ENCODE measurements at places on chromosomes 12 and 14.

DNA sequence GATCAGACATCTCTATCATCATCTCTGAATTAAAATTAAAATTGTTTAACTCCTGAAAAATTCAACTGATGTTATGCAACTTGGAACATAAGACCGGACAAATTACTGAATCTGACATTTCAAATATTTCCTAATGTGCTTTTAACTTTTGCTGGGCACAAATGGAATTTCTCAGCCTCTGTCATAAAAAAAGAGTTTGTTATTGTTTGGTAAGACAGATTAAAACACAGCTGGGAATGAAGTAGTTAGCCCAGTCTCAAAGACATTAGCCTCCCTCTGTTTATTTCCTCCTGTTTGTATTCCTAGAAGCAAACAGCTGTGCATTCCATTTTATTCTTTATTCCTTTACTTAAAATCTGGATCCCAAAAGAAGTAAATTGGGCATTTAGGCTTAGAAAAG, 29.4 kb downstream of the PLEKHA5 start:
- no peak for DNase-seq

- no peak for DNase-seq
Measured at GRCh38 chr12:107525063-107525718, 160.4 kb upstream of the PWP1 start.

- DNase-seq: no peak
Measured at GRCh38 chr12:20513189-20513588, 144.9 kb downstream of the PDE3A start.

DNA sequence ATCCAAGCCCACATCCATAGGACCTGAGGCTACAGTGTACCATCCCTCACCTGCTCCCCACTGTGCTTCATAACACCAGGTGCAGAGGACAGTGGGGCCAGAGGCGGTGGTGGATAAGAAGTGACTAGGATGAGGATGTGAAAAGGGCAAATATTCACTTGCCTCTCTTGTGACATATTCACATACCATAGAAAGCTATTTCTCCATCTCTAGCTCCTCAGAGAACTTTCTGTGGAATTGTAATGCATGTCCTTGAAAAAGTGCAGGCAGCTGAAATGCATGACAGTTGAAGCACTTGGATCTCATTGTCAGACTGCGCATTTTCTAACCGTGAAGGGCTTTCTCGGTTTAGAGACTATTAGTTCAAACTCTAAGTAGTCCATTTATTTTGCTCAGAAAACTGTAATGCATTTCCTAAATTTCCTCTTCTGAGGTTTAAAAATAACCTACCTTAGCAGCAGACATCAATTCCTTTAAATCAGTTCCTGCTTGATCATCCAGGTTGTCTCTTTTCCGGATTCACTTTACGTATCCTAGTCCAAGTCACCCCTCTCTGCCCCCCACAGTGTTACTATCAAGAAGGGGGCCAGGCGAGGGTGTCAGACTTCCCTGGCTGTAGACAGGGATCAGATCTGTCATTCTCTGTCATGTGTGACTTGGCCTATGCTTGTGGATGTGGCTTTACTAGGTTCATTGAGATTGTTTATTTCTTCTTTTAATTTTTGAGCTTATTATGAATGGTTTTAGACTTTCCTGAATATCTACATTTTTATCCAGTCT, 984.0 kb upstream of the TMEM132C start:
- DNase-seq: no peak

GRCh38 chr12:80701388-80701787, 6.0 kb upstream of the MYF6 start:
- no peak for DNase-seq

DNA sequence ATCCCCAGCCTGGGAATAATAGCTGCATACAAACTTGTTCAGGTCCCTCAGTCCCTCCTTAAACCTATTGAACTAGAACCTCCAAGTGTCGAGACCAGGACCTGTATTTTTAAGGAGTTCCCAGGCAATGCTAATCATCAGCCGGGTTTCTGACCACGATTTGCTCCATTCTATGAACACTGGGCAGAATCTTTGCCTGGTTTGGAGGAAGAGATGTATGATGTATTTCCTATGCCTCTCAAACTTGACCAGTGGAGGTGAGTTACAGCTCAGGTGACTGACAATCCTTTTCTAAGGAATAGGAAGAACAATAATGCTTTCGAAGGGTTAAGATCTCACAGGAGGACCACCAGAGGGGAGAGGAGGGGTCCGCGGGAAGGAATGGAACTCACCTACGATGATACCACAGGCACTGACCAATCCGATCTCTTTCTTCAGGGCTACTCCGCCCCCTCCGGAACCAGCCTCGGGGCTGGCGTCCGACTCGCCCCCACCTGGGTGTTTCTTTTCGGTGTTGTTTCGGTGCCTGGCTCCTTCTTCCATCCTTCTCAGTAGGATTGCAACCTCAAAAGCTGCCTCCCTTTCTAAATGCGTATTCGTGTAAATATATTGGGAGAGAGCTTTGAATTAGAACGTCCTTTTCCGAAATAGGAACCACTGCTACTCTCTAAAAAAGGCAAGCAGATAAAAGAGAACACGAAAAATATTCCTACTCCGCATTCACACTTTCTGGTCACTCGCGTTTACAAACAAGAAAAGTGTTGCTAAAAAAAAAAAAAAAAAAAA, 895 bp downstream of the SLC7A8 start:
- DNase-seq: peak; percentile 42

DNA sequence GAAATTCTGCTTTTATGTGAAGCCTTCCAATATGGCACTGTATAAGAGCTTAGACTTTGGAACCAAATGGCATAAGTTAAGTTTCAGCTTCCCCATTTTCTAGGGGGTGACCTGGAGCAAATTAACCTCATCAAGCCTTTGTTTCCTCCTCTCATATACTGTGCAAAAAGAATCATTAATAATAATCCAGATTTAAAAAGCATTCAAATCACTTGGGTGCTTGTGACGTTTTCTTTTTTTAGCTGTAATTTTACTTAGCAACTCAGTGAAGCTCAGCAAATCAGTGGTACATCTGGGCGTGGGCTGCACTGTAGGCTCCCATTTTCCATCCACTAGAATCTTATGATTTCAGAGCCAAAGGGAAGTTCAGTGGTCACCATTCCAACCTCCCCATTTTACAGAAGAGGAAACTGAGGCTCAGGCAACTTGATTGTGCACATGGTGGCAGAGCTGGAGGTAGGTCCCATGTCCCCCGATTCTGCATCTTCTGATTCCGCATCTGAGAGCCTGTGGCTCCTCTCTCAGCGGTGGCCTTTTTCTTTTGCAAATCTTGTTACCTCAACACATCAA, 131.2 kb downstream of the SNAPC1 start:
- no peak for DNase-seq

GRCh38 chr12:130155416-130156073, 6.7 kb upstream of the FZD10 start:
- DNase-seq: no peak

GRCh38 chr14:65077318-65077717, 25.0 kb downstream of the MAX start:
- no peak for DNase-seq

DNA sequence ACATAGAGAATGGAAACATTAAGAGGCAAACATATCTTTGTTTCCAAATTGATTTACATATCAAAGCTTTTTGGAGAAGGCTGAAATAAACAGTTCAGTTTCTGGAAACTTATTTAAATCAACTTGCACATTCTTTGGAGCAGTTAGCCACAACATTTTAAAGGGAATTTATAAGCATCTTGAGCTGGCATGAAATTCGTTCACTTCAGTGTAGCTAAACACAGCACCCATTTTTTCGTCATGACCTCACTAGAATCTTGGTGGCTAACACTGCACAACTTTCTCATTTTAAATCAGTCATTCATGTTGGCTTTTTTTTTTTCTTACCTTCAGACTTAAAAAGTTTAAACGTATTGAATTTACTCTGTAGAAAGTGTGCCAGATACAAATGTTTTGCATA, 1139.9 kb upstream of the FLRT2 start:
- no peak for DNase-seq

GRCh38 chr14:44297437-44297836, 209.6 kb downstream of the FSCB start:
- DNase-seq: no peak

- no peak for DNase-seq
Measured at GRCh38 chr12:80241576-80242273, 142.4 kb downstream of the OTOGL start.

GRCh38 chr12:8018666-8019581, 13.6 kb upstream of the FOXJ2 start:
- no peak for DNase-seq

DNA sequence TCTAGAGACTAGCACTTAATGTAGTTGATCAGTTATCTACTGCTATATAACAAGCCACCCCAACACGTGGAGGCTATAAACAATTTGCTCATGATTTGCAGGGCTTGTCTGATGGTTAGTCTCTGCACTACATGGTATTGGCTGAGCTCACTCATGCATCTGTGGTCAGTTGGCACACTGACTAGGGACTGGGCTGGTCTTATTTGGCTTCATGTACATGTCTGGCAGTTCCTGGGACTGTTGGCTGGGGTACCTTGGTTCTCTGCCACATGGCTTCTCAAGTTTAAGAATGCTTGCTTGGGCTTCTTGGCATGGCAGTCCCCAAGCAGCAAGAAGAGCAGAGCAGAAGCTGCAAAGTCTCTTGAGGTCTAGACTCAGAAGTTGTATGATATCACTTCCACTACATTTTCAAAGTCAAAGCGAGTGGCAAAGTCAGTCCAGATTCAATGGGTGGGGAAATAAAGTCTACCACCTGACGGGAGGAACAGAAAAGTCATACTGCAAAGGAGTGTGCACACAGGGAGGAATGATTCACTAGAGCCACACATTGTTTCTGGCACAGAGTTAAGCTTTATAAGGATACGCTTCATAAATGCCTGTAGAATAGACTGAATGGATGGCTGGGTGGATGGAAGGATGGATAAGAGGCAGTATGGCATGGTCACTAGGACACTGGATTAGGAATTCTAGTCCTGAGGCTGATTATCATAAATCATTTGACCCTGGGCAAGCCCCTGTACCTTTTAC, 44.8 kb upstream of the PTHLH start:
- no peak for DNase-seq

DNA sequence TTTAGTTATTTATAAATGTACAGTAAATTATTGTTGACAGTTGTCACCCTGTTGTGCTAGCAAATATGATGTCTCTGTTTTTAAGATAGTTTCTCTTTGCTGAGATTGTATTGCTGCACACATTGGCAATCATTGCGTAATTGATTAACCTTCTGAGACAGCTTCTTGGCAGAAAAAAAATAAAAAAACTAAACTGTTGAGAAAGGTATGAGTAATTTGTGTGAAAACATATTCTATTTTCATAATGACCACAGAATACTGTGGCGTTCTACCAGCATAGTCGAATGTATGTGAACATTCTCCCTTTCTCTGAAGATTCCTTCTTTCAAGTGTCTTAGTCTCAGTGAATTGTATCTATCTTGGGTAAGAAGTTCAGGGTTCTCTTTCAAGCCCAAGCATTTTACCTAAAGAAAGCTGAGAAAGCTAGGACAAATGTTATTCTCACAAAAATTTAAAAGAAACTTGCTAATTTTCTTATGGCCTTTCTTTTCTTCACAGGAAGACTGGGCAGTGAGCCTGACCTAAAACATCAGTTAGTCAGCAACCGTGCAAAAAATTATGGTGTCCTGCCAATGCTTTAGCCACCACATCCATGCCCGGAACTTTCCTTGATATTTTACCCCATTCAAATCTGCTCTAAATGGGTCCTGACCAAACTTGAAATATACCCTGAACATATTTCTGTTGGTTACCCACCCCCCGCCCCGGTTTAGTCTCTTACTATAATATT, 69.0 kb upstream of the REP15 start:
- DNase-seq: no peak

GRCh38 chr14:22870811-22871223, 723 bp upstream of the LRP10 start:
- DNase-seq: no peak

GRCh38 chr12:102426599-102427542, 53.5 kb downstream of the IGF1 start:
- DNase-seq: no peak

DNA sequence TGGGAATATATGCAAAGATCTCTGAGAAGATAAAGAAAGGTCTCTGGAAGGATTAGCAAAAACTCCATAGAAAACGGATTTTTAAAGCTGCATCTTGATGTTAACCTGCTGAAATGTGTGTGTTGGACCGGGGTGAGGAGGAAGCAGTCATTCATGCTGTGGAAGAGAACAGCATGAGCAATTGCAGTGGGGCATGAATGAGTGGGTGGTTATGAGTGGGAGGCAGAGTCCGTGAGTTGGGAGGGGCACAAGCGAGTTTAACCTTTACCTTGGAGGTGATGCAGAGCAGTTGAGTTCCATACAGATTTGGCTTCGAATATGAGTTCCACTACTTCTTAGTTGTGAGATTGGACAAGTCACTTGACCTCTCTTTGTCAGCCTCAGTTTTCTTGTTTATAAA, 29.4 kb upstream of the GALNT8 start:
- DNase-seq: no peak

- DNase-seq: peak; percentile 24
Measured at GRCh38 chr14:40269436-40269835, 837.2 kb upstream of the FBXO33 start.

GRCh38 chr14:22046063-22046462, 372.4 kb upstream of the OR4E1 start:
- no peak for DNase-seq

DNA sequence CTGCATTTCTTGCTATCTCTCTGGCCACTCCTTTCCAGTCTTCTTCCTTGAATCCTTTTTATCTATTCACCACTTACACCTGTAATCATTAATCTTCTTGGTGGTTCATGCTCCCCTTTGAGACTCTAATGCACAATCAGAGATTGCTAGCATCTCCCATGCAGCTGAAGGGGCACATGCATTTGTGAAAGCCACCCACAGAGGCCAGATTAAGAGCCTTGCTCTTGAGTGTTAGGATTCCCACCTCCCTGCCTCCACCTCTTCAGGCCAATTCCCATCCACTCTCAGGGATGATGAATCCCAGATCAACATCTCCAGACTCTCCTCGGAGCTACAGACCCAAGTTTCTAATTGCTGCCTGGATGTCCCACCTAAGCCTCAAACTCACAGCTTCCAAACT, 19.4 kb upstream of the KRT18 start:
- no peak for DNase-seq

GRCh38 chr14:70706177-70706576, 64.5 kb downstream of the TTC9 start:
- DNase-seq: no peak

Measured in NCI-H1417 treated with DMSO at 0.1 percent for 48 hours (cell line).